ENCODE measurements at places on chromosomes 12 and 14.

DNA sequence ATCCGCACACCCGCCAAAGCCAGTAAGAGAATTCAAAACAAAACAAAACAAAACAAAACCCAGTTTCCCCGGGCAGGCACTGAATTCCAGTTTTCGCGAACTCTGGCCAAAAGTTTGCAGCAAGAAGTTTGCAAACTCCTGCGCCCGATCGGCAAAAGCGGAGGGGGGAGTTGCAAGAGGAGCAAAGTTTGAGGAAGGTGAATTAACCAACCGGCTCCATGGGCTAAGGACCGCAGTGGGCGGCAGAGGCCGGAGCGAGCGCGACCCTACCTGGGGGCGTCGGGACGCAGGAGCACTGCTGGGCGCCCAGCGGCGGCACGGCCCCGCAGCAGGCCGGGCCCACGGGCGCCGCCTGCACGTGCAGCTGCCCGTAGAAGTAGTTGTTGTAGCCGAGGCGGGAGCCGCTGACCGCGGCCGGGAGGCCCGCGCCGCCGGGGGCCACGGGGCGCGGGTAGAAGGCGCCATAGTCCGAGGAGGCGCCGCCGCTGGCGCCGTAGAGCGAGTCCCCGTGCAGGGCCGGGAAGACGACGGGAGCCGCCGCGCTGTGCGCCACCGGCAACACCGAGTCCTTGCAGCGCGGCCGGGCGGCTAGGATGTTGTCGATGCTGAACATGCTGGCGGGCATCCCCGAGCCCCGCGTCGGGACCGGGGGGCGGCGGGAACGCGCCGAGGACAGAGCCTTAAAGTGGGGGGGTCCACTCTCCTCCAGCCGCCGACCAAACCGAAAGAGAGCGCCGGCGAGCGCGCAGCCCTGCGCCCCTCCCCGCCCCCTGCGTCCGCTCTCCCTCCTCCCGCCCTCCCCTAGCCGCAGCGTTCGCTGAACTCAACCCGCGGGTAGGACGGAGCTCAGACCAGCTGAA is at the start of gene GSC:
Gene GSC (minus strand): TSS at position 723 of the 860 bp plus-strand sequence. CDS start 98 bp downstream, at position 625.
- peak; percentile 39 for DNase-seq

DNA sequence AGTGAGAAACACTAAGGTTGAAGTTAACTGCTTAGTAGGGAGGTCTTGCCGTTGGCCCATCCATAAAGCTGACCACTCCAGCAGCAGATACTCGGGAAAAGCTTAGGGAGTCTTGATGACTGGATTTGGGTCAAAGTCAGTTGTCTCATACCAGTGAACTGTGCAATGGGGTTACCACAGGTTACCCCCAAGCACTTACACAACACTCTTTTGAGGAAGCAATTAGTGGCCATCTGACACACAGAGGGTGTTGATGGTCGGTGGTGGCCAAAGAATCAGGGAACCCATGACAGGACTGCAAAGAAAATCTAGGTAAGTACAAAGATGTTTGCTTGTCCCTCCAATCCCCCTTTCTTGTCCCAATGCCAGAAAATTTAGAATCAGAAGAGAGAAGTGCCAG is 410.2 kb downstream of the APAF1 start:
- DNase-seq = no peak

- no peak for DNase-seq
Measured at GRCh38 chr12:68981516-68981915, 48.5 kb upstream of the CPM start.

GRCh38 chr14:50633954-50634353 is 34.2 kb downstream of the SAV1 start:
- DNase-seq = no peak

DNA sequence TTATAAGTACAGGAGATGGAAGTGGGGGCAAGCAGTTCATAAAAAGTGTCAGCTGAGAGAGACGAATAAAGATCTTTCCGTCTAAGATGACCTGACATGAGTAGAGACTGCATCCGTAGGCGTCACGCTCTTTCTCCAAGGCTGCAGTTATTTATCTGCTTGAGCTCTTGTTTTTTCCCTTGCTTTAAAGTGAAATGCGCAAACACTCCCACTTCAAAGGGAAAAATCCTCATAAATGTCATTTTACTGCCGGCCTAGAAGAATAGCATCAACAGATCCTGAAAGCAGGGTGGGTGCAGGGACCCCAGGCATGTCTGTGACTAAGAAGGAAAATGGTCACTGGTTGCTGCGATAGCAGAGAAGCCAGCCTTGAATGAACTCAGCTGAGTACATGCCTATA is 647.4 kb downstream of the MED13L start:
- DNase-seq = no peak

DNA sequence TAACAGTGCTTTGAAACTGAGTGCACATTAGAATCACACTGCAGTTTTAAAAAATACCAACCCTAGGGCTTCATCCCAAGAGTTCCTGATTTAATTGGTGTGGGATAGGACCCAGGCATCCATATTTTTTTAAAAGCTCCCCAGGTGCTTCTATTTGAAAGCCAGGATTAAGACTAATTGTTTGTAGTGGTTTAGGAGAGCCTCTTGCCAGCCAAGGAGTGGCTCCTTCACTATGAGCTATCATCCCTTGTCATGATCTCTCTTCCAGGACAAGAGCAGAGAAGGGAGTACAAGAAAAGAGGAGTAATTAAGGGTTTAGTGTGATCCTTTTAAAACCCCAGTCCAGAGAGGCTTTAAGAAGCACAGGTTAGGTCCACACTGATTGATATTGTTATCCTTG is 178.0 kb downstream of the CAND1 start:
- no peak for DNase-seq

- DNase-seq = no peak
Measured at GRCh38 chr12:25034676-25035075, 85.8 kb upstream of the BCAT1 start.

GRCh38 chr14:39576736-39577135 is 144.5 kb upstream of the FBXO33 start:
- no peak for DNase-seq

- peak; percentile 82 for DNase-seq
Measured at GRCh38 chr14:89366864-89367778, 49.9 kb downstream of the FOXN3 start.

DNA sequence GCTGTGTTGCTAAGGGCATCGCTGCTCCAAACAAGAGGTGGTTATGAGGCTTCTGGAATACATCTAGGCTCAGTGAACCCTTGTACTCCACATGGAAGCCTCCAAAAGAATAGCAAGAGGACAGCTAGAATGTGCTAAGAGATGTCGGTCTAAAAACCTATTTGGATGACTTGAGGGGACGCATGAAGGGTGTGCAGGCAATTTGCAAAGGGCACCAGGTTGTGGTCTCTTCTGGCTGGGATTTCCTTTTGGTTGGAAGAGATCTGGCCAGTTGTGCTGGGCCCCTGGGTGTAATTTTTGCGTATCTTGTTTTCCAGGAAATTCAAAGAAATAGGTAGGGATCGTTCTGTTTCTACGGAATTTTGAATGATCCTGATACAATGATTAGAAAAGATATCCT is 4.2 kb downstream of the TTC9 start:
- DNase-seq = no peak

DNA sequence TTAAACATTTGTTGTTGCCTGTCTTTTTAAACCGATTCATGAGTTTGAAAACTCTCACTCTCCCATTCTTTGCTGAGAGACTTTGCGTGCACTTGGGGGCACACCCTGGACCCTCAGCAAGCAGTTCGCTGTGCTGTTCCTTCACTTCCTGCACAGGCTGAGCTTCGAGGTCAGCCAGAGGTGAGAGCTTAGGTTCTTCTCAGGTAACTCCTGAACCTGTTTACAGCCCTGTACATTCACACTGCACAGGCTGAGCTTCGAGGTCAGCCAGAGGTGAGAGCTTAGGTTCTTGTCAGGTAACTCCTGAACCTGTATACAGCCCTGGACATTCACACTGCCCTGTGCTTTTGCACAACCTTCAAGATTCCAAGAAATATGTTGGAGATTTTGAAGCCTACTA is 9.8 kb upstream of the CLECL1 start:
- no peak for DNase-seq

- DNase-seq = no peak
Measured at GRCh38 chr12:97757481-97758193, 295.0 kb downstream of the RMST start.
